ENCODE measurements at places on chromosomes 4 and X.

DNA sequence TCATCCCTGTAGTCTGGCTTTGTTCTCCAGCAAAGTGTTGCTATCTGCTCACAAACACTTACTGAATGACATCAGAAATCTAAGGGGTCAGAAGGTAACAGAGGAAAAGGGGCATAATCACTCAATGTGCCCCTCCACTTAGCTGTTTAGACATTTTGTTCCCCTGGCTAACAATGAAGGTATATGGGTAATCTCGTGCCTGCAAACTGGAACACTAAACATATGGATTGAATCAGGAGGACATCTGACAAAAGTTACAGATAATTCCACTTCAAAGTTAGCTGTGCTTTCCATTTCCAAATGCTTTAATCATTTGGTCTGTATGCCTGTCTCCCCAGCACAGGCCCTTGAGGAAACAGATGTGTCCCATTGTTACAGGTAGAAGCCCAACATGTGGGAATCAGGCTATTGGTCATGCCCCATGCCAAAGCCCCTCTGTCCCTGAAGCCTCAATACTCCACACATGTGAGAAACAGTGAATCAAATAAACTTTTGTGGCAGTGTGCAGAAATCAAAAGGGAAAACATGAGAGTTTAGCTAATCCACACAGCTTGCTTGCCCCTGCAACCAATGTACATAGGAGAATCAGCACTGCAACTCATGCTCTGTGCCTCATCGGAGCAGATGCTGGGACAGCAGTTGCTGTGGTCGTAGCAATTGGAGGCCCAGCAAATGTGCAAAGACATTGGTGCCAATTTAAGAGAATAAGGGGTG is 111.7 kb downstream of the RNF150 start:
- no peak for DNase-seq

DNA sequence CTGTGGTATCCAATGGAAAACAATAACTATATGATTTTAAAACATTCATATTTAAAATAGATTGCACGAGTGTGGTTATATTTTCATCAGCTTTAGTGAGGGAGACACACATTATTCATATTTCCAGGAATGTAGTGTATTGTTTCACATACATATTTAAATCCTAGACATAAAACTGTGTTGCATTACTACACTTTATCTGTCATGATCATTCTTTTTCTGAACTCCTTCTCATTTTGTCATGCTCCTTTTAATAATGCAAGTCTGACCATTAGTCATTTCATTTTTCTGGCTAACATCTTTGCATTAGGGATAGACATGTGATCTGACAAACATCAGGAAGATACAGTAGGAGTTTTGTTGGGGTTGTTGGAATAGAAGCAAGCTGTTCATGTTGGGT is 1382.7 kb downstream of the PCDH7 start:
- no peak for DNase-seq

DNA sequence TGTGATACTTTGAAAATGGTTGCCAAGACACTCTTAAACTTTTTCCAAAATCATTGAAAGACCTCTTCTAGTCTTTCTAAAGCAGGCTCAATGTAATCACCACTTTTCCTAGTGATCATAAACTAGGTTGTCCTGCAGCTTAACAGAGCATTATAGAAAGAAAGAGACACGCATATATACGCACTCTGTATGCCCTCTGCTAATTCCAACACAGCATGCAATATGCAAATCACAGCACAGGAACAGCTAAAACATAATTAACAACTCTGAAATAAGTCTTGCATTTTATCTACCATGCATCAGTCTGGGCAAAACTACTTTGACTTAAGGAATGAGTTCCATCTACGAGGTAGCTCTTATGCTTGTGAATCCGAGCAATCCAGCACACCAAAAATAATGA is 94.6 kb downstream of the COL25A1 start:
- DNase-seq, result no peak

DNA sequence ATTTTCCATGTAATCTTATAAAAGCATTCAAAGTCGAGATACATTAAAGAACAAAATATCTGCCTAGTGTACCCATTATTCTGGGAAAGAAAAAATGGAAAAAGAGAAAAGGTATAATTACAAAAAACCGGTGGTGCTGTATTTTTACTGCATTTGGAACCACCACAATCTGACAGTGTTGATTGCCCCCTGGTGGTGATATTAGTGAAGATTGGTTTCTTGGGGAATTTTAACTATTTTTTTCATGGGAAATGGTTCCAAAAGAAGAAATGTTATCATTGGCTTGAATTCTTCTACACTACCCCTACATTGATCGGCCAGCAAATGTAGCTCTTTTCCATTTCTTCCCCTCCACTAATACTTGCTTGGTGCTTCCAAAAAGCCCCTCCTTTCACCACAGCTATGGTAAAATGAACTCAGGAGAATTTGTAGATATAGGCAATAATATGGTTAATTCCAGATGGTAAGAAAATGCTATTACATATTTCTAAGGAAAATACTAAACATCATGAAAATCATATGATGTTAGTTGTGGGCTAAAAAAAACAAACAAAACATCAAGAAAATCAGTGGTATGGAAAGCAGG is 50.0 kb downstream of the COX18 start:
- DNase-seq, result no peak

GRCh38 chr4:173205656-173206055 is 37.0 kb downstream of the GALNT7 start:
- DNase-seq, result no peak

GRCh38 chr4:166324321-166324720 is 451.3 kb downstream of the TLL1 start:
- no peak for DNase-seq

- DNase-seq, result no peak
These were observed 212.6 kb upstream of the JADE1 start for GRCh38 chr4:128596853-128597252.

GRCh38 chrX:19670854-19671620 is 155.7 kb upstream of the MAP3K15 start:
- no peak for DNase-seq

DNA sequence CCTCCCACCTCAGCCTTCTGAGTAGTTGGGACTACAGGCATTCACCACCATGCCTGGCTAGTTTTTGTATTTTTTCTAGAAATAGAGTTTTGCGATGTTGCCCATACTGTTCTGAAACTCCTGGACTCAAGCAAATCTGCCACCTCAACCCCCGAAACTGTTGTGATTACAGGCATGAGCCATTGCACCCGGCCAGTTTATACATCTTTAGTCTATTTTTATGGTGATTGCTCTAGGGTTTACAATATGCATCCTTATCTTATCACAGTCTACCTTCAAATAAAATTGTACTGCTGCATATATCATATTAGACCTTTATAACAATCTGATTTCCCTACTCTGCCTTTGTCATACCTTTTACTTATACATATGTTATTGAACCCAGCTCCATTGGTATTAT is 56.9 kb downstream of the SOWAHB start:
- DNase-seq, result no peak

DNA sequence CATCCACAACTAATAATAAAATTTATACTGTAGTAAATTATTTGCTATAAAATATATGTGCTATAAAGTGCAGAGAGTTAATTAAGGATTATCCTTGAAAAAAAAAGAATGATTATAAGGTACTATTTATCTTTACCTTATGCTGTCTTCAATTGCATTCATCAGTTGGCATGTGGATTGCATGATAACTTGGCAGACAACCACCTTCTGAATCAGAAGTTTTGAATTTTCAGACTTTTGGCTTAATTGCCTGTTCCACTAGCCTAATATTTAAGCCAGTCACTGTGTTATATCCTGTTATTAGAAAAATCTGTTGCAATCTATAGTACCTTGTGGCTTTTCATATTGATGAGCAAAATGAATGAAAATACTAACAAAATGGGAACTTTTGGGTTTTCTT is 1040.3 kb upstream of the PCDH10 start:
- DNase-seq, result no peak

DNA sequence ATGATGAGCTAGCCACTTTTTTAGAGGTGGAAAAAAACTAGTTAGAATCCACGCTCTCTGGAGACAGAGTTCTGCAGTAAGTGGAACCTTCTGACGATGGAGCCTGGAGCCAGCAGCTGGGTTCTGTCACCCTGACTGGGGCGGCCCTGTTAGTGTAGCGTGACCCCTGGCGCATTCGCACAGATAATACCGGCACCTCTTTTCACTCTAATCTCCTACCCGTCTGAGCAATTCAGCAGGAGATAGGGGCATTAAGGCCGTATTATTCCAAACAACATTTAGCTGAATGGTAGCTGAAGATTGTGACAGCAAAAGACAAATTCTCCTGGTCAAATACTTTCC is 292.6 kb downstream of the FBXO8 start:
- no peak for DNase-seq

GRCh38 chrX:78595901-78596502 is 63.1 kb downstream of the RTL3 start:
- DNase-seq, result no peak

- DNase-seq, result no peak
These were observed 169.3 kb downstream of the RCHY1 start for GRCh38 chr4:75344915-75345314.

- no peak for DNase-seq
These were observed 1478.4 kb downstream of the TECRL start for GRCh38 chr4:62930884-62931283.

DNA sequence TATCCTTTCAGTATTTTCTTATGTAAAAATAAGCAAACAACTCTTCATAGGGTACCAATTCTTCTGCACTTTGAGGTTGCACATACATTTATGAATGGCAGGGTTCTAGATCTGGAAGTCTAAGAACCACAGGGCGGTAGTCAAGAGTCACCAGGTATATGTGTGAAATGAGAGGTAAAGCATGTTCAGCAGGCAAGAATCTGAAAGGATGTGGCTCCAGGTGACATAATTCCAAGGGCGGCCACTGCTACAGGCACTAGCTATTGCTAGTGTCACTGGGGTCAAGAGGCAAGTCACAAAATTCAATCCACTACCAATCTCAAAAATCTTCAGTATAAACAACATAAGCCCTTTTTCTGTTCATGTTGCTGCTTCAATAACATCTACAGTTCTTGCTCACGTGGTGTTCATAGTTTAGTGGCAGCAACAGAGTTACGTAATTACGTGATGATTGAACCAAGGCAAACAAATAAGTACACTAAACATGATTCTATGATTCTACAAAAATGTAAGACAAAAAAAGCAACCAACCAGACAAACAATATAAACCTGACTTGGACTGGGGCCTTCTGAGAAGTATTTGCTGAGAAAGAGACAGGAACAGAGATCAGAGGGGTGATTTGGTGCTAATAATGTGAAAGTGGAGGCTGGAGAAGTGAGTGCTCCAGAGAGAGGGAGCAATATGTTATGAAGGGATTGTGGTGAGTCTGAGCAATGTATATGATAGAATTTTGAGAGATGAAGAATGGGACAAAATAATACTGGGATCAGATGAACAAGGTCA is 101.7 kb downstream of the NAA11 start:
- no peak for DNase-seq
